ENCODE measurements at places on chromosomes 1 and 21. TPM values are rescaled to one million over a fixed set of nuclear protein-coding genes. Genes with fewer than 3 reads are reported as not detected.

The BACE2 gene
- total RNA-seq, result 37.3 TPM

DNA sequence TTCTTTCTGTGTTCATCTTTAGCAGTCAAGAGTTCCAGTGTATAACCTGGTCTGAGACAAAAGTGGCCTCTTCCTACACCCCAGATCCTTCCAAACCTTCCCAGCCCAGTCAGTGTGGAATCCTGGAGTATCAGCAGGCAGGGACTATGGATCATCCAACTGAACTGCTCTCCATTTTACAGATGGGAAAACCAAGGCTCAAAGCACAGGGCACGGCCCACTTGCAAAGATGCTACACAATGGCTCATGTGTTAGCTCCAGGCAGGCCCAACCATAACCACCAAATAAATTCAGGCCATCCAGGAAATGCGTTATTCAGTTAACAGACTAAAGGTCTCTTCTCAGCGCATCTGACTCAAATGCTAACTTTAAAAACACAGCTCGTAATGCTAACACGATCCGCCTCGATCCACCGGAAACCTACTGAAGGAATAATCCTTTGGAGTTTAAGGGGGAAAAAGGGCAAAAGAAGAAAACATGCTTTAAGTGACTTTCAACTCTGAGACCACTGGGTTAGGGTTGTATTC is 7.1 kb downstream of the GLIS1 start:
- no peak for DNase-seq

The SNRNP40 gene
- 69.8 TPM for total RNA-seq

DNA sequence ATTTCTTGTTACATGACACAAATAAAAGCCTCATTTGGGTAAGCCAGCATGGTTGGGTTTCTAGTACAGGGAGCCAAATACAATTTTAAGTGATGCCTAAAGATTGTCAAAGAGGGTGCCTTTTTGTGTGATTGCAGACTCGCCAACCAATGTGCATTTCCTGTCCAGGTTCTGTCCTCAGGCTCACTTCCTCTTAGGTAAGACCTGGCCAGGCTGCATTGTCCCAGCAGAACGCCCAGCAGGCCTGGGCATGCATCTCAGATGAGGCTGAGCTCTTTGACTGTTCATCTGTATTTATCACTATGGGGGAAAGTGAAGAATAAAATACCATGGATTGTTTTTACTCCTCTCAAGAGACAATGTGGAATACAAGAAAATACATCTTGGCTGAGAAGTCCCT is 49.7 kb downstream of the KCNC4 start:
- DNase-seq, result no peak

- DNase-seq, result no peak
These were observed 20.5 kb downstream of the PRXL2B start for GRCh38 chr1:2606881-2607621.

The OR2AK2 gene
- total RNA-seq, result not detected

All from umbilical cord (tissue), 2 donors.